ENCODE measurements at places on chromosomes 1 and 21.

DNA sequence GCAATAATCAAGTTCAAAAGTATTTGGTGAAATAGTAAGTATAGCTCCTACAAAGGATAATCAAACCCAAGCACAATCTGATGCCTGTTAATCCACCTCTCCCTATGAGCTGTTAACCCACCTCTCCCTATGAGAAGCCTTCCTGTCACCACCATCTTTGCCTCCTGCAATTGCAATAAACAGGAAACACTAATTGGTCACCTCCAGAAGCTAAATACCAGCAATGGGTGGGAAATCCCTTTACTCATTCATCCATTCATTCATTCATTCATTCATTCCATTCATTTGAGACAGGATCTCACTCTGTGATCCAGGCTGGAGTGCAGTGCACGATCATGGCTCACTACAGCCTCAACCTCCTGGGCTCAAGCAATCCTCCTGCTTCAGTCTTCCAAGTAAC, 132.8 kb downstream of the RERE start:
- DNase-seq: no peak

GRCh38 chr21:39097981-39098380, 85.3 kb downstream of the PSMG1 start:
- no peak for DNase-seq

GRCh38 chr21:15029077-15029476, 35.7 kb downstream of the NRIP1 start:
- no peak for DNase-seq

DNA sequence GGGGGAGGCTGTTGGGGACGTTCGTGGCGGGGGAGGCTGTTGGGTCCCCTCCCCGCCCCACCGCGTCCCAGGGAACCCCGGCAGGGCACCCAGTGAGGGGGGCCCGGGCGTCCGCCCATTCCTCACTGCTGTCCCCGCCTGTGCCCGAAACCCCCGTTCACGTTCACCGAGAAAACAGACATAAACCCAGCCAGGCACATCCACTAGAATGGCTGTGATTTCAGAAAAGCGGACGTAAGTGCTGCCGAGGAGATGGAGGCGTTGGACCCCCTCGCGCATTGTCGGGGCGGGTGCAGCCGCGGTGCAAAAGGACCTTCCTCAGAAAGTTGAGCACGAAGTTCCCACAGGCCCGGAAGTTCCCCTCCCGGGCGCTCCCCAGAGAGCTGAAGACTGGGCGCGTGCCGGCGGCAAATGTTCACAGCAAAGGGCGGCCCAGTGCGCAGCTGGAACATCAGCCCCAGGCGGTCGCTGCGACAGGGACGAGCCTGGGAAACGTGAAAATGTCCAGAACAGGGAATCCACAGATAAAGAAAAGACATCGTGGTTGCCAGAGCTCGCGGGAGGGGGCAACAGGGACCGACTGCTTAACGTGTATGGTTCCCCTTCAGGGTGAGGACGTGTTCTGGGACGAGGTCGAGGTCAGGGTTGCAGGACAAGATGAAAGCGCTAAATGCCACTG, 18.5 kb upstream of the SAMD11 start:
- DNase-seq: no peak

DNA sequence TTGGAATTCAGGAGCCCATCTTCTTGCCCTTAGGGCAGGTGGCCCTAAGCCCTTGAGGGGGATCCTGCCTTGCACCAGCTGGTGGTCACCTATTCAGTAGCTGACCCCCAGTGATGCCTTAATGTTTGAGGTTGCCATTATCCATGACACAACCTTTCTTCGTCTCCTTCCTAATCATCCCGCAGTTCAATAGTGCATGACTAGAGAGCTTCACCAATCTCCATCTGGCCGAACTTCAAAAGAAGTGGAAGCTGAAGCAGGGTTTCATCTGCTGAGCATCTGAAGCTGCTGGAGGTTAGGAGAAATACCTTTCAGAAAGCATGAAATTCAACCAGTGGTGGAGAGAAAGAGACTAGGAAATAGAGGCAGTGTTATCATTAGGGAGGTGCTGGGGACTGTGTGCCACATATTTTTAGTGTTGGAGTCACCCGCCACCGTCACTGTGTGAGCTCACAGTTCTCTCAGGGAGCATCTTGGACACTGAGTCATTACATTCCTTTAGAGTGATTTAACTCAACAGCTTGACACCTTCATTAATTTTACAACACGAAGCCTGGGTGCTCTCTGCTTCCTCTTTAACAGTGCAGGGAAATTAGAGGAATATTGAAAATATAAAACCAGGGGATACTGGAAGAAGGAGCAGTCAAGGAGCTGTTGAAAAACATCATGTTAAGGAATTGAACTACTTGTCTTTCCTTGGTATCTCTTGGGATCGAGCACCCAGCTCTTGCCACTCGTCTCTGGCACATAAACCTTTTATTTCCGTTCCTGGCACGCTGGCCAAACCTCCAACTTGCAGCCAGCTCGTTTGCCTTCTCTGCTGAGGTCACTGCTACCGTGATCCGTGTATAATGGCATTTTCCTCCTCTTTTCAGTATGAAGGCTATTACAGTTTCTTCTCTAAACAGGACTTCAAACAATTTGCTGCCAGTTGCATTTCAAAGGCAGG, 53.6 kb downstream of the PEX14 start:
- DNase-seq: no peak

- DNase-seq: peak; percentile 10
These were observed 114.3 kb upstream of the ZNF678 start for GRCh38 chr1:227449051-227449450.

- DNase-seq: no peak
These were observed 7.1 kb upstream of the CFAP107 start for GRCh38 chr1:12738934-12739333.

DNA sequence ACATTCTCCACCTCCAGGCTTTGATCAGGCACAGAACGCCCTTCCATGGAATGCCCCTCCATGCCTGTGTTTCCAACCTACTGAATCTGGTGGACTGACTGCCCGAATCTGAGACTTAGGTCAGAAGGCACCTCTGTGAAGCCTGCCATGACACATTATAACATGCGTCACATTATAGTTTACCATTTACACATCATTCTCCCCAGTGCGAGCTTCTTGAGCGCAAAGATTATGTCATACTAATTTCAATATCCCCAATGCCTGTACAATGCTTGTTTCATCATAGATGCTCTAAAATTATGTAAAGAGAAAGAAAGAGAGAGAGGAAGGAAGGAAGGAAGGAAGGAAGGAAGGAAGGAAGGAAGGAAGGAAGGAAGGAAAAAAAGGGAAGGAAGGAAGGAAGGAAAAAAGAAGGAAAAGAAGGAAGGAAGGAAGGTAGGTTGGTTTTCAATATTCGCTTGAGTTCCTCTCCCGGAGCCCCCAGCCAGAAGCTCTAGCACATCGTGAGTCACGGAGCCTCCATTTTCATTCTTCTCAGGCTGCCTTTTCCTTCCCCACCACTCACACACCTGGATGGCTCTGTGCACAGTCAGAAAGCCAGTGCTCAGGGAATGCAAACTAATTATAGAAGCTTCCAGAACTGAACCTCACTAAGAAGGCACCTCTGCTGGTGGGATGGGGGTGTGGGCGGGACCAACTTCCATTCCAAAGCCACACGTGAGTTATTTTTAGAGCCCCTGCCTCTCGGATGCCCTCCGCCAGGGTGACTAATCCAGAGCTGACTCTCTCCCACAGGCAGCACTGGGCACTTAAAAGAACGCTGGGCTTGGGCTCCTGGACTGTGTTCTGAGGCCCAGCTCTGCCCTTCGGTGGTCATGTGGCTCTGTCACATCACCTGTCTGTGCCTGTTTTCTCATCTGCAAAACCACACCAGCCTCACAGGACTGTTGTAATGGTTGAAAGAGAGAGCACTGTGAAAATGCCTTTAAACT, 27.4 kb downstream of the LAMB3 start:
- no peak for DNase-seq

GRCh38 chr1:22930240-22930912, 42.3 kb downstream of the LACTBL1 start:
- DNase-seq: peak; percentile 4

DNA sequence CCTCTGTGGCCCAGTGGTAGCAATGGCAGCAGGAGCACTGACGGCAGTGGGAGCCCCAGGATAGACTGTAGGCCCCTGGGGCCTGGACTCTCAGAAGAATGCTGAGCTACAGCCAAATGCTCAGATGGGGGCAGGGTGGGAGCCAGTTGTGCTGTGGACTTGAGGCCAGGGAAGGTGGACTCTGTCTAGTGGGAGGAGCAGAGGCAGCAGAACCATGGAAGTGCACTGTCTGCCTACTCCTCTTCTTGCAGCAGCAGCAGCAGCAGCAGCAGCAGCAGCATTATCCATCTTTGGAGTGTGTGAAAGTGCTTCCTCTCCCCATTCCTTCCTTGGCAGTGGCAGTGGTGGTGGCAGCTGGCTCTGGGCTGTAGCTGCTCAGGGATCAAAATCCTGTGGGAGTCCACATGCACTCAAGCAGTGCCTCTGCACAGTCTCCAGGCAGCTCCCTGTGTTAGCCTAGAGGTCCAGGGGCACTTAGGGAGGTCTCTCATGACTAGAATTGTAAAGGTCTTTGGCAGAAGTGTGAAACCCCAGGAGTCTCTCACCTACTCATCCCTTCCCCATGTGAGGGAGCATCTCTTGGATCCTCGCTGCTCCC, 917.9 kb upstream of the B3GALT2 start:
- DNase-seq: no peak

- DNase-seq: no peak
These were observed 81.5 kb downstream of the PTGER3 start for GRCh38 chr1:70966018-70966638.

DNA sequence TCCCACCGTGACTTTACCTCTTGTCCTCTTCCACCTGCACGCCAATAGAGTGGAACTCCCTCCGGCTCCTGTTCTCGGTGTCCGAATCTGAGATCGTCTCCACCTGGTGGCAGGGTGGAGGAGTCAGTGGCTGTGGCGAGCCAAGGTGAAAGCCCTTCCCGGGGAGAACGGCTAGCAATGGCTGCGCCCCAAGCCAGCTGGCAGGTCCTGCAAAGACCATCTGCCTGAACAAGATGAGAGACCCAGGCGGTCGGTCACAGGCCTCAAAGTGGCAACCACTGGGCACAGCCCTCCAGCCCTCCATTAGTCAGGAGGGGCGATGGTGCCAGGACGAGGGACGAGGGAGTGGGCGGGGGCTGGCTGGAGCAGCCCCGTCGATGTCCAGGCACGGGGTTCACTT, 25.4 kb upstream of the SMIM12 start:
- DNase-seq: no peak

GRCh38 chr1:182823220-182823619, 15.9 kb upstream of the DHX9 start:
- no peak for DNase-seq

GRCh38 chr1:119007339-119007669, 19.2 kb upstream of the TBX15 start:
- DNase-seq: no peak

- DNase-seq: no peak
These were observed 70.0 kb downstream of the HMCN1 start for GRCh38 chr1:185804206-185804605.

GRCh38 chr1:116997636-116998035, 3.9 kb upstream of the CD101 start:
- DNase-seq: no peak

DNA sequence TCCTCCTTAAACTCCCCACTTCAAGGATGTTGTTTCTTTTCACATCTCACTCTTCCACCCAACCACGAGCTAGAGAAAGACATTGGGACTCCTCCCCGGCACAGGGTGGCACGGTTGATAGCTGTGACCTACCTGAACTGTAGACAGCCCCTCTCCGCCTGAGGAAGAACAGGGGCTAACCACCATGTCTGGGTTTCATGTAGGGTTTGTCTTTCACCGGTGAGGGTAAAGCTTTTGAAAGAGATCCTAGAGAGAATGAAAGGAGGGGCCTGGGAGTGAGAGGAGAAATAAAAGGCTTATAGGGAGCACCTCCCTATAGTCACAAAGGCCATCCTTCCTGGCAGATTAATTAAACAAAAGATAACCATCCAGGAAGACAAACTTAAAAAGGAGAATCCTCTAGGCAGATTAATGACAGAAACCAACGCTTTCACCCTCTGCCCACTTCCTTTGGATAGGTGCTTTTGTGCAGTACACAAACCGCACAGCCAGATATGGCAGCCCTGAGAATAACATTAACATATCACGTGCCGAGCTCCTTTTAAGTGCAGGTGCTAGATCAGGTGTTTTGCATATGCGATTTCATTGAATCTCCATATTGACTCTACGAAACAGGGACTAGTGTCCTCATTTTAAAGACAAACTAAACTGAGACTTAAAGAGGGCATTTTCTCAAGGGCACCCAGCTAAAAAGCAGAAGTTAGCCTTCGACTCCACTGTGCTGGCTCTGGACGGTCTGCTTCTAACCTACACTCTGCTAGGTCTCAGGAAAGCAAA, 178.1 kb upstream of the RUNX1 start:
- DNase-seq: no peak

DNA sequence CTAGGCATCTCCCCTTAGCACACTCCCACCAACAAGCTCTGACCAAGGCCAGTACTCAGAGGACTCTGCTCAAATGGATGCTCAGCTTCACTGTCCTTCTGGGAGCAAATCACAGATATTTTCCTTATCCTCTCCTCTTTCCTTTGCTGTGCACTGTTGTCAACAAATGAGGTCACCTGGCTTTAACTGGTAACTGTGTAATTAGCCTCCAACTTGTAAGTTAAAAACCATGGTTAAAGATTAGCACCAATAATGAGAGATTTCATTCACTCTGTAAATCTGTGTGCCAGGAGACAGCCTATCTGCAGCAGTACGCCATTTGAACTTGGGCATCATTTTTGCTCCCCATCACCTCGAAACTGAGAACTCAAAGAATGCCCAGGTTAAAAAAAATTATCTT, 149.5 kb downstream of the GABPA start:
- DNase-seq: no peak

DNA sequence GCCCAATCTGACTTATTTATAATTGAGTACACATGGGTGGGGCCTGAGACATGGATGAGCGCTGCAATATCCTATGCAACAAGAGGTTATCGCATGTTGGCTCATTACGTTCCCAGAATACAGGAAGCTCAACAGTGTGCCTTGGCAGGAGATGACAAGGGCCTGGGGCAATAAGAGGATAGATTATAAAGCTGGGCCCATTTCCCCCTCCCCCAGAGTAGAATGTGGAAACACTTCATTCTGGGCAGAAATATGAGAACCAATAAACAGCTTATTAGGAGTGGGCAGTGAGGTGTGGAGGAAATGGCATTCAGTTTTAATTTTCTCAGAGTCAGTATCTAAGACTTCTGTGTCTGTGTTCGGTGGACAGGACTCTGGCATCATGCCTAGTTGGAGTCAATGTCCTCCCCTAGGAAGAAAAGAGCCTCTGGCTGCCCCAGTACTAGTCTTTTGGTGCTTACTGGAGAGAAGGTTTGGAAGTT, 92.8 kb downstream of the PIK3R3 start:
- DNase-seq: no peak

GRCh38 chr1:203480525-203481084, 5.0 kb downstream of the PRELP start:
- no peak for DNase-seq

- DNase-seq: no peak
These were observed 690 bp downstream of the EPS8L3 start for GRCh38 chr1:109762821-109763645.
